ENCODE measurements at places on chromosomes 5 and 9.

- DNase-seq: no peak
Measured at GRCh38 chr9:120438836-120439546, 141.0 kb downstream of the CDK5RAP2 start.

DNA sequence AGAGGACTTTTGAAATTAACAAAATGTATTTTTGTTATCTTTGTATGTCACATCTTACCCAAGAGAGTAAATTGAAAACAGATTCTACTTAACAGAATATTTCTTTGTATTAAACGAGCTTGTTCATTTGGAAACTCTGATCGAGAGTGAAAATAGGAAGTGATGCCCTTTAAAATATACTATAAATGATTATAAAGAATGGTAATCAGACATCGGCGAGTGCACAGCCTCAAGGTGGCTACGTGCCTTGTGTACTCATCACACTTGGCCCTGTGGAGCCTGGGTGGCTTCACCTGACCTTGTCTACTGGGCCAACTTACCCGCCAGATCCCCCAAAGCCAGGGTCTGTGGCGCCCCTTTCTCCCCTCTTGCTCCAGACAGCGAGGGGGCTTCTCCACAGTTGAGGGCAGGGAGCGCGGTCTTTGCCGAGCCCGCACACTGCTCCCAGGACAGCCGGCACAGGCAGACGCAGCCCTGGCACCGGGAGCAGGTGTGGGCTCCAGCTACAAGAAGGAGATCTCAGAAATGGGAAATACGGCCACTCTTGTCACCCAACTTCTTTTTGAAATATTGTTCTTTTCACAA lies 243.2 kb downstream of the CEMIP2 start:
- DNase-seq: no peak

- DNase-seq: no peak
Measured at GRCh38 chr9:123116036-123116435, 82.6 kb downstream of the GPR21 start.

DNA sequence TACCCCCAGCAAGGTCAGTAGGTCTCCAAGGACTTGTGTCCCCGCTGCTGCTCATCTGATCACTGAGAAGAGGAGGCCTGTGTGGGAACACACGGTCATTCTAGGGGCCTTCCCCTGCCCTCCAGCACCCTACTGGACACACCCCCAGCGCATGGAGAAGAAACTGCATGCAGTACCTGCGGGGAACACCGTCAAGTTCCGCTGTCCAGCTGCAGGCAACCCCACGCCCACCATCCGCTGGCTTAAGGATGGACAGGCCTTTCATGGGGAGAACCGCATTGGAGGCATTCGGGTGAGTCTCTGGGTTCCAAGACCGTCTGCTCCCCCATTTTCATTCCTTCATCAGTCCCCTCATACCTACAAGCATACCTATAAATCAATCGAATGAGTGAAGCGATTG lies 4.1 kb downstream of the FGFR4 start:
- no peak for DNase-seq

DNA sequence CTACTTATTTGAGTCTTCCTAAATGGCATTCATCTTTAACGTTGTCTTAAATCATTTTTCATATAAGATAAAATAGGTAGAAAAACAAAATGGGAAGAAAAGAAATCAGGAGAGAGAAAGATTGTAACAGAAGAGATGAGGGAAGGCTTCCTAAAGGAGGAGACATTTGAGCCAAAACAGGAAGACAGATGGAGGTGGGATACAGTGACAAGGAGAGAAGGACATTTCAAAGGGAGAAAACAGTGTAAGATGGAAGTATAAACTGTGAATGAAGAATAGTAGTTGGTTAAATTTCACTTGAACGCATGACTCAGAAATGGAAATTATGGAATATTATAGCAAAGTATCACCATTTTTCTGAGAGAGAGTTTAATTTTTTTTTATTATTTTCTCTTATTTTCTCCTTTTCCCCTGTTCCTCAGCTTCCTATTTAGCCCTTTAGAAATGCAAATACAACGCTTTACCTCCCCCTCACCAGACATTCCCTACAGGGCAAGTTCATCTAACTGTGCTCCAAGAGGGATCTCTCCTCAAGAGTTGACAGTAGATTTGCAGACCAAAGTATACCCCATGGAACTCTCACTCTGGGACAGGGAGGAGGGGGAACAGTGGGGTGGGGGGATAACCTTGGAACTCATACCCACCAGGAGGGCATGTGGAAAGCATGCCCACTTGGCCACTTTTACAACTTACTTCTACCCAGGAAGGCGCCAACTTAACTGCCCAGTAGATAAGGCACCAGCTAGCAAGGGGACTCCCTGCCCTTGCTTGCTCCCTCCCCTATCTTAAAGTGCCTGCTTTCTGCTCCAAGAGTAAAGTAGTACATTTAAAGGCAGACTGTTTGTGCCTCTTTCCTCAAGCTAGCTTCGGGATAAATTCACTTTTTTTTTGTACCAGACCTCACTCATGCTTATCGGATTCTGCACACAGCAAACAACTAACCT lies 304.7 kb upstream of the POU5F2 start:
- DNase-seq: no peak

GRCh38 chr5:139709582-139710318 lies 61.6 kb downstream of the CXXC5 start:
- no peak for DNase-seq

DNA sequence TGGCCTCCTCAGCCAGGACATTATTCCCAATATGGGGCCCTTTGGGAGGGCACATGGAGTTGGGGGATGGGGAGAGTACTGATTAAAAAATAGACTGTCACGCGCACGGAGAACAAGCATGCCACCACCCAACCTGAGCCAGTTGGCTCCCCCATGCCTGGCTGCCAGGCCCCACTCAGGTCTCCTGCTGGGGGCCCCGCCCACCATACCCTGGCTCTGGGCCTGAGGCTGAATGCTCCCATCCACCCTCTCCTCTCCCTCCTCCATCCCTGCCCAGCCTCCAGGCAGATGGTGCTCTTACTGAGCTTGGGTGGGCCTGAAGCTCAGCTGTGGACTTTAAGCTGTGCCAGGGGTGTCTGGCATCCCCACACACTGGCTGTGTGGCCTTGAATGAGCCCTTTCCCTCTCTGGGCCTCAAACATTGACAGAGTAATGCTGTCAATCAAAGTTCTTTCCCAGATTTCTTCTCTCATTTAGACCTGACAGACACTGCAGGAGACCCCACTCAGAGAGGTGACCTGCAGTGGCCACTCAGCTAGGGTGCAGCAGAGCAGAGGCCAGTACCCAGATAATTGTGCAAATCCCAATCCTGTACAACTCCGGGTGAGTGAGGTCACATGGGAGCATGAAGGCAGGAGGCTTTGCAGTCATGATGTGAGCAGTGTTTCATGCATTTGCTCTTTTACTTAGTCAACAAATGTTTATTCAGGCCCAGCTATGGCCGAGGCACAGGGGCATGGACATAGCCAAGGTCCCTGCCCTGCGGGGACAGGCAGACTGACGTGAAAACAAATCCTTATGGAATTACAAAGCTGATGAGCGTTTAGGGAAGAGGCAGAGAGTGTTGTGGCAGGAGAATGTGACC lies 9.8 kb upstream of the SYNPO start:
- DNase-seq: no peak

- DNase-seq: peak; percentile 81
Measured at GRCh38 chr9:99221621-99222415, at the start of the genes ALG2 and SEC61B. Gene ALG2 (minus strand): TSS chr9:99221942. CDS start chr9:99221894, 48 bp downstream. Gene SEC61B (plus strand): TSS chr9:99222282. CDS start chr9:99222364, 82 bp downstream.

- DNase-seq: no peak
Measured at GRCh38 chr9:35598866-35599590, 6.0 kb upstream of the TESK1 start.

- no peak for DNase-seq
Measured at GRCh38 chr5:122063836-122064235, 14.2 kb downstream of the LOX start.

DNA sequence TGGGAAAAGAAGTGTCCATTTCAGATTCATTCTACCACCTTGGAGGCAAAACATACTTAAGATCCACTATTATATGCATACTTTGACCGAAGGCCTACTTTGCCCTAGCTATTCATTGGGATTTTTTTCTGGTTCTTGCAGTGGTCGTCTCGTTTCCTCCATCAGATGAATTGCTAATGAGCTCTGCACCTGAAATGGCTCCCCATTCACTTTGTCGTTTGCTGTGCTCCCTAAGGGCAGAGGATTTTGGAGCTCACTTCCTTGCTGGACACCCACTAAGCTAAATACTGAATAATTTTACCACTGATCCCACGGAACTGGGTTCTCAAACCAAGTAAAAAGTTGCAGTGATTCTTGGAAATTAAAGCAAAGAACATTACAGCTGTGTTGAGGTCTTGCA lies 1.9 kb downstream of the KDM3B start:
- DNase-seq: no peak

GRCh38 chr5:113806904-113807303 lies 293.4 kb downstream of the YTHDC2 start:
- DNase-seq: no peak

DNA sequence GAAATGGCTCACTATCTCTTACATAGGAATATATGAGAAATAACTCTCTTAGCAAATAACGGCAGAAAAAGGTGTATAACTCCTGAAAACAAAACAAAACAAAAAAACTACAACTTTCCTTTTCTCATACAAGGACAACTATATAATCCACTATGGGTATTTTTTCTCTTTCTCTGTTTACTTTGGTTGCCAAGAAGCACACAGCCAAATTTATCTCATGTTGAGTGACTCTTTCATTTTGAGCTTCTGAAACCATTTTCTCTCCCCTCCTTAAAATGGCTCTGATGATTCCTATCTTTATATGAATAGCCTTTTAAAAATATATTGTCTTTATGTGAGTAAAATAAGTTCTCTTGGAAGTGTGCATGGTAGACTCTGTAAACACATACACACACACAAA lies 128.7 kb downstream of the TRIM32 start:
- DNase-seq: no peak

GRCh38 chr9:94002316-94003140 lies 47.4 kb upstream of the BARX1 start:
- no peak for DNase-seq

GRCh38 chr5:55668356-55668755 lies 43.8 kb downstream of the SLC38A9 start:
- peak; percentile 34 for DNase-seq

DNA sequence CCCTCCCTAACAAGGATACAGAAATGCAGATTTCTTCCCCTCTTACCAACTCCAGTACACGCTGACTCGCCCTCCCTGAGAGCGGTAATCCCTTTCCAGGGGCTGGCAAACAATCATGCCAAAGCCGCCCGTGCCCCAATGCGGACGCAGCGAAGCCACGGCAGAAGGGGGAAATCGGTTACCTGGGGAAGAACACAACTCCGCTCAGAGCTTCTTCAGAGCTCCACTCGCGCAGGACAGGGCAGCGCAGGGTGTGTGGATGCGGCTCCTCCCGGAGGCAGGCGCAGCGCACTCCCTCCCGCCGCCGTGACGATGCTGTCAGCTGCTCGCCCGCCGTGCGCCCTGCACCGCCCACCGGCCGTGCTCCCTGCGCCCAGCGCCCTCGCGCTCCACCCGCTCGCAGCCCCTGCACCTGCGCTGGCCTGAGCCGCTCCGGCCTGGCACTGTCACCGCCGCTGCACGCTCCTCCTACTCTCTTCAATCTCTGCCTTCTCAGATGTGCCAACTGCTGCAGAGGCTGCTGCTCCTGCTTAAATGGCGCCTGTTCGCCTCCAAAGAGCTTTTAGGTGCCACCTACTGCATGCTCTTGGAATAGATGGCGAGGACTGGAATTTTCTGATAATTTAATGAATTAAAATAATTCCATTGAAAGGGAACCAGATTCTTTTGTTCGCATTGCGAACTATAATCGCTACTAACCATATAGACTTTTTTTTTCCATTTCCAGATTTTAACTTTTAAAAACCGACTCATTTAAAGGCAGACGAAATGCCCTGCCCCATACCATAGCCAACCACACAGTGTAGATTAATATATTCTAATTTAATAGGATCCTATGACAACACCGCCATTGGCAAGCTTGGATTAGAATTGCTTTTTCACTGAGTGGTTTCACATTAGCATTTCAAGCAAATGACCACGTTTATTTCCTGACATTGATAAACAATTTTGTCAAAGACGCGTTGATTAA lies at the start of gene DIRAS2:
DIRAS2 (minus strand) TSS at position 255 of the 970 bp plus-strand sequence. CDS start 28,997 bp downstream, outside the sequence.
- DNase-seq: no peak

DNA sequence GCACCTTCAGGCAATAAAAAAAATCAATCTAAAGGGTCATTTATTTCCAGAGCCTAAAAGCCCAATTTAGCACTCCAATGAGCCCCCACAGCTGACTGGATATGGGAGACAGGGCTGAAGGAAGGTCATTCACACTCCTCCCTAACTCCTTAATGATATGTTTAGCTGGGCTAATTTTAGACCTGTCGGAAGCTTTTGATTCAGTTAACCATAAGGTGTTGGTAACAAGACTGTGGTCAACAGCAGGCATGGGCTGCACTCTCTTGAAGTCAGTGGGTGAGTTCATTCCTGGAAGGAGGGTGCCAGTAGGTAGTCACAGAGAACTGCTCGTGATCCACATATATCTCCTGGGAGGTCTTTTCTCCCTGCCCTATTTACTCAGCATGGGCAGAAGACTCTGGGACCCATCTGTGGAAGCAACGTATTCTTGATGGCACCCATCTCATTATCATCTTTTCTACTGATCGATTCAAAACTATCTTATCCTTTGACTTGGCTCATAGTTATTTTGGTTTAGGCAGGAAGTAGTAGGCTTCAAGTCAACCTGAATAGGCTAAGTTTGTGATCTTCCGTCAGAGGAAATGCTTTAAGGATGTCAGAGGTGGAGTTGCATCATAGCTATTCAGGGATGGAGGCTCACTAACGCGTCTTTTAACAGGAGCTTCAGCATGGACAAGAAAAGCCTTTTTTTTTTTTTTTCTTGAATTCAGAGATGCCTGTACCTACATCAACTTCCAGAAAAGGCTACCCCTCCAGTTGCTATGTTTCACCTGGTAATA lies 367.7 kb upstream of the SLC30A5 start:
- DNase-seq: no peak

GRCh38 chr5:57692582-57693487 lies 210.2 kb upstream of the ACTBL2 start:
- peak; percentile 76 for DNase-seq

DNA sequence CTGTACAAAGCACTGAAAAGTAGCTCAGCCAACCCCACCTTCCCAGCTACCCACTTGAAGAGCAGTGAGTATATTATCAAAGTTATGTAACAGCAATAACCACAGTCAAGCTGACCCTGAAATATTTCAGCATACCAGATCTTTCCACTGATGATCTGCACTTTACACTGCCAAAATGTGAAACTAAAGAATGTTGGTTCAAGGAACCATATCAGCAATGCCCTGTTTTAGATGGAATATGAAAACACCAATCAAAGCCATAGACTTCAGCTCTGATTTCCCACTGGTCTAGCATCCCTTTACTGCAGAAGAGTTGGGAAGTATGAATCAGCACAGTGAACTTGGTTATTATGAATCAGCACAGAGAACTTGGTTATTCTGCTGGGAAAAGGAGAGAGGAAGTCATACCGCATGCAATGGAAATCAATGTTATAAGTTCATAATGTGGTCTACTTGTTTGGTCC lies 20.0 kb downstream of the CEMIP2 start:
- no peak for DNase-seq
